HS-5 (cell line): ENCODE measurements at places on chromosomes 2 and 18.

GRCh38 chr2:223488814-223489213 lies 113.3 kb downstream of the SCG2 start:
- DNase-seq: no peak

DNA sequence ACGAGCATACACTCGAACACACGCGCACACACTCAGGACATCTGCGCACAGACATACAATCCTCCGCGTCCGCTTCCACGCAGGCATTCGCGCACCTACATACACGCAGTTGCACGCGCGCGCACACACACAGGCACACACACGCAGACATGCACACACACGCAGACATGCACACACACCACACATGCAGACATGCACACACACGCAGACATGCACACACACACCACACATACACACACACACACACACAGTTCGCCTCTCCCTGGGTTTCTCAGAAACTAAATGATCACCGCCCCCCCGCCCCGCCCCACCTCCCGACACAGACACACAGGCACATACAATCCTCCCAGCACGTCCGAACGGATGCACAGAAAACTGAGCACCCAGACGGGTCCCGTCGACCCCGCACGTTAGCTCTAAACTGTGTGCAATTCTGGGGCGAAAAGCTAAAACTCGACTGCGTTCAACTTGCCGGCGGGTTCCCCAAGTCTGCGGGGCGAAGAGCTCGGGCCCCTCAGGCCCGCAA lies 1.0 kb downstream of the EPHA4 start:
- no peak for DNase-seq

GRCh38 chr2:96097951-96098823 lies 18.2 kb downstream of the ADRA2B start:
- no peak for DNase-seq

DNA sequence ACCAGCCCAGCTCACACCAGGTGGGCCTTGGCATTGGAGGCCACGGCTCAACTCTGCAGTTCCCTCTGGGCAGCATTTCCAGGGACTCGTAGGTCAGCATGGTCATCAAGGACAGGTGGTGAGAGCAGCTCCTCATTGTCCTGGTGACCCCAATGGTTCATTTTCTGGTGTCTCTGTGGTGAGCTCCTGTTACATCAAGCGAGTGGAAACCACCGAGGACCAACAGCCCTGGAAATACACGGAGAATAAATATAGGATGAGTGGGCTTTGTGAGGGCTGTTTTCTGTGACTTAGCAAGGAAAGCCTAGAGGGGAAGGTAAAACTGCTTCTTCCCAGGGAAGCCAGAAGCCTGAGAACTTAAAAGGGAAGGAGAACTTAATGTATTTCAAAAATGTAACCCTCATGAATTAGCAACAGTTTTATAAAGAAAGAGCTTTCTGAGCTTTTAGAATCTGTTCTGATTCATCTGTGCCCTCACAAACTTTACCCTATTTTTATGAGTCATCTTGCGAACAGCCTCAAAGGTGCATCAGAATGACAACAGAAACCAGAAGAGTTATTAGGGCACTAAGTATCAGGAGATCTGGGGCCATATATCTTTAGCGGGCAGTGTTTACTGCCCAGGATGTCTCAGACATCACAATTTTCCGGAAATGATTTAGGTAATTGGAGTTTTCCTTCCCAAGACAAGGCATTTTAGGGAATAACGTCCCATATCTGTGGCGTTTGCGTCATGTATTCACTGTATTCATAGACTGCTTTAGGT lies 18.7 kb downstream of the C2orf92 start:
- DNase-seq: no peak

DNA sequence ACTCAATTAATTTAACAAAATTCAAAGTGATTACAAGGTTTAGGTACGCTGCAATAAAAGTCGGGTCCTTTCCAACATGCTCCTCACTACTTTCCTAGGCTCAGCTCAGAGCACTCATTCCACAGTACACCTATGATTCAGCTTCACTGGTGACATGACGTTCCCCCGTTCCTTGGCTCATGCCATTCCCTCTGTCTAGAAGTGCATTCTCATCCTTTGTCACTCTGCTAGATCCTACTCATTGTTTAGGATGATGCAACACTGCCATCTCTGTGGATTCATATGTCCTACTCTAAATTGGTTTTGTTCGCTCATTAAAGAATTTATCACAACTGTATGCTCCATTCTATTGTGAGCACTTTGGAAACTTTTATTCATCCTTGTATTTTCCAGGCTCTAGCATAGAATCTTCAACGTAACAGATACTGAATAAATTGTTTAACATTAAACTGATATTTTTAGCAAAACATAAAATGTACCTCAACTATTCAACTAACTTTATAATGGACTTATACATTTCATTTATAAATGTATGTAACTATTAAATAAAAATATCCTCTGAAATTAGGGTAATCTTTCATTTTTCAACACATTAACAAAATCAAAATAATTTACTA lies 78.6 kb downstream of the FAM228A start:
- DNase-seq: no peak
